ENCODE measurements at places on chromosomes 7 and 10. TPM values are rescaled to one million over a fixed set of nuclear protein-coding genes. Genes with fewer than 3 reads are reported as not detected.
A peak's percentile ranks its signal among the peaks of the same experiment; 100 is the strongest.

Gene MYO3A
- not detected for total RNA-seq

- H3K4me3 ChIP-seq, result peak within 1 kb of the TSS; percentile 94
- no peak within 1 kb of the TSS for H3K27ac ChIP-seq
- peaks cover 8% of the 10 kb centered on the region for H3K4me1 ChIP-seq
- H3K36me3 ChIP-seq, result no peaks in the 10 kb centered on the region
- no peaks in the 10 kb centered on the region for H3K27me3 ChIP-seq
Observed at GRCh38 chr7:105388356-105389087, at the start of gene SRPK2. SRPK2 (minus strand) TSS chr7:105388921.

DNA sequence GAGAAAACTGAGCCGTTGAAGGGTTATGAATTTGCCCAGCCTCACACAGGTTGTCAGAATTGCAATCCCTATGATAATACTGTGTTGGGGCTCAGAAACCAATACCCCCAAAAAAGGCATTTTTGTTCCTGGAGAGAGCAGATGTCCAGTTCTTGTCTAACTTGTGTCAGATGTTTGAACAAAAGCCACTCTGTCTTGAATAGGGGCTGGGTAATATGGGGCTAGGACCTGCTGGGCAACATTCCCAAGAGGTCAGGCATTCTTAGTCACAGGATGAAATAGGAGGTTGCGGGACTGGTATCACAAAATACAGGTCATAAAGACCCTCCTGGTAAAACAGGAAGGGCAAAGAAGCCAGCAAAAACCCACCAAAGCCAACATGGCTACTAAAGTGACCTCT, 482.1 kb downstream of the IPMK start:
- peak; percentile 89 for DNase-seq
- H3K27me3 ChIP-seq, result no peaks in the 10 kb centered on the region
- H3K36me3 ChIP-seq, result no peaks in the 10 kb centered on the region

Gene ABCA13
- 1.8 TPM for total RNA-seq

GRCh38 chr10:29056729-29057128, 232.1 kb upstream of the LYZL1 start:
- no peaks in the 10 kb centered on the region for H3K27me3 ChIP-seq
- DNase-seq, result no peak
- no peaks in the 10 kb centered on the region for H3K36me3 ChIP-seq
- no peak overlapping the region for H3K4me3 ChIP-seq

Gene CHST3
- total RNA-seq, result 17.0 TPM

Gene NAMPT
- 55.2 TPM for total RNA-seq

DNA sequence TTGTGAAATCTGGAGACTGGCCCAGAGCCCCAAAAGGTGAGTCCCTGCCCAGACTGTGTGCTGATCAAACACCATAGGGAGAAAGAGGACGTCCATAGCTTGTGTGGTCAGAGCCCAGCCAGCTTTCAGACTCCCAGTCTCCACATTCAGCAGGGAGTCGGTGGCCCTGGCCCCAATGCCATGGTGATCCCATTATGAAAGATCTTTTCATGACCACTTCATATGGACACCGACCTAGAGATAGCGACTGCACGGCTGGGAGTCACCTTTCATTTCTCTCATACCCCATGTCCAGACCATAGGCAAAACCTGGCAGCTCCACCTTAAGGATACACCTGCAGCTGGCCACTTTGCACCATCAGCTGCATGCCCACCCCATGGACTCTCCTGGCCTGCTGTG, 126.4 kb downstream of the ARHGAP22 start:
- no peak for DNase-seq
- no peaks in the 10 kb centered on the region for H3K36me3 ChIP-seq
- no peak overlapping the region for H3K27ac ChIP-seq
- no peaks in the 10 kb centered on the region for H3K27me3 ChIP-seq
- no peaks in the 10 kb centered on the region for H3K4me1 ChIP-seq

Gene C10orf62
- total RNA-seq, result not detected

Gene ADCYAP1R1
- not detected for total RNA-seq

GRCh38 chr7:137625197-137625596, 221.6 kb downstream of the DGKI start:
- peak; percentile 21 for DNase-seq
- peaks cover 26% of the 10 kb centered on the region for H3K27me3 ChIP-seq
- H3K4me1 ChIP-seq, result no peaks in the 10 kb centered on the region
- H3K4me3 ChIP-seq, result no peak overlapping the region

Gene AKR1C4
- total RNA-seq, result not detected

- H3K4me1 ChIP-seq, result no peaks in the 10 kb centered on the region
- H3K4me3 ChIP-seq, result no peak overlapping the region
Observed at GRCh38 chr7:157892751-157893523, 556.1 kb downstream of the DNAJB6 start.

Gene CEP55
- 62.6 TPM for total RNA-seq

Gene HTRA1
- 21.3 TPM for total RNA-seq

GRCh38 chr7:117399820-117400422, 27.4 kb downstream of the ASZ1 start:
- peaks cover 19% of the 10 kb centered on the region for H3K27me3 ChIP-seq
- H3K27ac ChIP-seq, result no peak overlapping the region
- H3K4me3 ChIP-seq, result no peak overlapping the region
- DNase-seq, result peak; percentile 32

DNA sequence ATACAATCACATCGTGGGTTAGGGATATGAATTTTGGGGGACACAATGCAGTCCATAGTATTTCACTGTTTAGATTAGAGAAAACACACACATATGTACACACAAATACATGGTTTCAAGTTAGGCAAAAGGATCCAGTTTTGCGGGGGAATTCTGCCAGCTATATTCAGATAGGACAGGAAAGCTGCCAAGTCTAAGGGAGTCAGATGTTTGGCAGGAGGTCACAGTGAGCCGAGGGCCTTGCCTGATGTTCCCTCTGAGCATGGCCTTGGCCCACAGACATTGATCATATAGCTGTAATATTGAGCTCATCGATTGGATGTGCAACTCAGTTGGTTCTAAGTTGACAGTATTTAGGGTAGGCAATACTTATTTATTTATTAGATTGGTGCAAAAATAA, 122.8 kb downstream of the ADRA2A start:
- no peak overlapping the region for H3K27ac ChIP-seq
- H3K36me3 ChIP-seq, result no peaks in the 10 kb centered on the region
- DNase-seq, result no peak
- no peaks in the 10 kb centered on the region for H3K4me1 ChIP-seq
